ENCODE measurements at places on chromosomes 12 and 14. TPM values are rescaled to one million over a fixed set of nuclear protein-coding genes. Genes with fewer than 3 reads are reported as not detected.
A peak's percentile ranks its signal among the peaks of the same experiment; 100 is the strongest.

DNA sequence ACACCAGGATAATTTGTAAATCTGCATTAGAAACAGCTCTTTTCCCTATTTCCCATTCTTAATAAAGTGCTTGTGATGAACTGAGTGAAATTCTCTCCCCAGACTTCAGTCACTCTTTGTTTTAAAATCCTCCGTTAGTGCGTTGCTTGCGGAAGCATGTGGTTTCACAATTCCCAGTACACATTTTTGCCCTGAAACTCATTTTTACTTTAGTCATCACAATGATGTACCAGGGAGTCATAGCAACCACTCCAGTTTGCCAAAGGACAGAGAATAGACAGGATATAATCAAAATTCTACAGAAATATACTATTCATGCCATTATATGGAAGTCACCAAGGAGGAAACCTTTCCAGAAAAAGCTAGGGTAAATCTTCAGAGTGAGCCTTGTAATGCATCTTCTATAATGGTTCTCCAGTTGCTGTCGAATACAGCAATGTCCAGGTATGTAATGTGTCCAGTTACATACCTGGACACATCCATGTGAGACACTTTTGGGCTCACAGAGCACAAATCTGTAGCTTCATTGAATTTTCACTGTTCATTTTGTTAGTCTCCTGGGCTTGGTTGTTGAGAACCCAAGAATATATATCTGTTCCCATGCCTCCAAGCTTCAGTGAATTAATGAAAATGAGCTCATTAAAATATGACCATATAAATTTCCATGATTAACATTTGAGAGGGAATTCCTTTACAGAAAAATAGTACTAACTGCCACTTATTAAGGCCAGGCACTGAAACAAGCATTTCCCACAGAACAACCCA is 57.8 kb downstream of the GPR135 start:
- no peak for DNase-seq

Gene SPX
- total RNA-seq: 12.4 TPM

- no peak for DNase-seq
These were observed 23.5 kb downstream of the ASB2 start for GRCh38 chr14:93952829-93953228.

Gene INHBE
- total RNA-seq: not detected

GRCh38 chr12:100671396-100672074 is 98.1 kb downstream of the GAS2L3 start:
- no peak for DNase-seq

- DNase-seq: no peak
These were observed 234.9 kb downstream of the SUDS3 start for GRCh38 chr12:118611295-118611694.

GRCh38 chr14:103767336-103767894 is 51.8 kb downstream of the ZFYVE21 start:
- DNase-seq: no peak

- no peak for DNase-seq
These were observed 35.3 kb downstream of the MIPOL1 start for GRCh38 chr14:37232907-37233481.

Gene SAMD15
- 0.08 TPM for total RNA-seq

DNA sequence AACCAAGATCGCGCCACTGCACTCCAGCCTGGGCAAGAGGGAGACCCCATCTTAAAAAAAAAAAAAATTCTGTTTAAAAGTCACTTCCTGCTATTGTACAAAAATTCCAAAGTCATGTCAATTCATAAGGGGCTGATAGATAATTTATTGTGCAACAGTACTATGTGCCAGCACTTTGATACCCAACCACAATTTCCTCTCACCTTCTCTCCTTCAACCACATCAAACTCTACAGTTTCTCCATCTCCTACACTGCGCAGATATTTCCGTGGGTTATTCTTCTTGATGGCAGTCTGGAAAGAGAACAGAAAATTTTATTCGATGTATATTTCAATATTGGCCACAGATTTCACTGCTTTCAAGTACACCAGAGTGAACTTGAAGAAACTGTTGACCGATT is 7.6 kb downstream of the YBX3 start:
- DNase-seq: no peak

DNA sequence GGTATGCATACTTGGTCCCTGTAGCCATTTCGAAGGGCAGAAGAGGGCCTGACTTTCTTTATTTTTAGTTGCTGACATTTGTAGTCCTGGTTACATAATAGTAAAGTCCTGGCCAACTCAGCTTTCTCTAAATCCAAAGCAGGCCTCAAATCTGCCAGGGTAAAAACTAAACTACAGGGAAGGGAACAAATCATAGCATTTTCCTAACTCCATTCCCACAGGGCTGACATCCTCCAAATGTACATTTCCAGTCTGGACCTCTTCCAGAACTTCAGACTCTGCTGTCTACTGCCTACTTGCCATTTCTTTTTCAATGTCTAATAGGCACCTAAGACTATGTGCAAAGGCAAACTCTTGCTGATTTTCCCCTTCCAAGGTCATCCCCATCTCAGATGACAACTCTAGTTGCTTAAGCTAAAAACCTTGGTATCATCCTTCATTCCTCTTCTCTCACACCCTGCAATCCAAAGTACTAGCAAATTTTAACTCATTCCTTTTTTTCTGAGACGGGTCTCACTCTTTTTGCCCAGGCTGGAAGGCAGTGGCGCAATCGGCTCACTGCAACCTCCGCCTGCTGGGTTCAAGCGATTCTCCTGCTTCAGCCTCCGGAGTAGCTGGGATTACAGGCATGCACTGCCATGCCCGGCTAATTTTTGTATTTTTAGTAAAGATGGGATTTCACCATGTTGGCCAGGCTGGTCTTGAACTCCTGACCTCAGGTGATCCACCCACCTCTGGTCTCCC is 2.0 kb downstream of the DDIT3 start:
- DNase-seq: no peak

GRCh38 chr12:113055594-113056380 is 743 bp upstream of the DTX1 start:
- no peak for DNase-seq

Gene FGF23
- total RNA-seq: not detected

DNA sequence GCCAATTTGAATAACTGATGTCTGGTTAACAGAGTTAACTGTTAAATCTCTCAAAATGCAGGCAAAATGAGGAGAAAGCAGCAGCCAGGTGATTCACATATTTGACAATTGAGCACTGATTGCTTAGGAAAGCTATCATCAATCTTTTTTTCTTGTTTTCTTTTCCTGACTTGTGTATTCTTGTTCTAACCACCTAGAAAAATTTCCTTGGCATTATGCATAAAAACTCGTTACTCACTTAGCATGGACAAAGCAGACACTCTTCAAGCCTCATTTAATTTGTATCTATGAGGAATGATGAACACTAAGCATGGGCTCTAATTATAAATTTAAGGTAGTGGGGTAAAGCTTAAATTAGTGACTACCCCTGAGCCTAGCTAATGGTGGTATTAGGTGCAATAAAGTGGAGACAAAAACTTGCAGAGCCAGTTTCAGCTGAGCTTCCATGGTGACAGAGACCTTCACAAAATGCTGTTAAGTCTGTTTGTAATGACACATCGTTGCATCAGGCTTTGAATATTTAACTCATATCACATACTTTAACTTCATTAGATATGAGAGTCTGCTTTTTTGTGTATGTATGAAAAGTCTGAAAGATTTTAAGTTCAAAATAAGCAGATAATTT is 52.0 kb downstream of the RASSF9 start:
- no peak for DNase-seq

DNA sequence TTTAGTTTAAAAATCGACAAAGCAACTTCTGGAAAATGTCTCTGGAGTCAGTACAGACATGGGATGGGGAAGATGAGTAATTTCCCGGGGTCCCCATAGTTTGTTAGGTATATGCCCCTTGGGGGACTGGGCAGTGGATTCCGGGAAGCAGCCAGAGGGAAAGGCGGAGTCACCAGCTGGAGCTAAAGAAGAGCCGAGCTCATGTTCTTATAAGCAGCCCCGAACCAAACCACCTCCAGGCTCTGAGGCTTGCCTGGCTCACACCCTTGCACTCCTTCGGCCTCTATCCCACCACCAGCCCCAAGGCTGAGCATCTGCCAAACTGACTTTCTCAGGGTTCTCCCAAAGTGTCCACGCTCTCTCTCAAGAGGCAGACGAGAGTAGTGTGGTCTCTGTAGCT is 117.8 kb downstream of the PAH start:
- no peak for DNase-seq

Gene SLC41A2
- total RNA-seq: 3.9 TPM

Gene ACSS3
- total RNA-seq: 20.4 TPM

DNA sequence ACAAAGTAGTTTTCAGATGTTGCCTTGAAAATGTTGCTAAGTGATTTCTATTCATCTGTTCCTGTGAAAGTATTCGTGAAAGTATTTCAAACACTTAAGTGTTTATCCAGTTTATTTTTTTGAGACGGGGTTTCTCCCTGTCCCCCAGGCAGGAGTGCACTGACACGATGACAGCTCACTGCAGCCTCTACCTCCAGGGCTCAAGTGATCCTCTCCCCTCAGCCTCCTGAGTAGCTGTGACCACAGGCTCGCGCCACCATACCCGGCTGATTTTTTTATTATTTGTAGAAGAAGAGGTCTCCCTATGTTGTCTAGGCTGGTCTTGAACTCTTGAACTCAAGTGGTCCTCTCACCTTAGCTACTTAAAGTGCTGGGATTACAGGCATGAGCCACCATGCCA is 1.7 kb downstream of the ZDHHC17 start:
- DNase-seq: no peak

DNA sequence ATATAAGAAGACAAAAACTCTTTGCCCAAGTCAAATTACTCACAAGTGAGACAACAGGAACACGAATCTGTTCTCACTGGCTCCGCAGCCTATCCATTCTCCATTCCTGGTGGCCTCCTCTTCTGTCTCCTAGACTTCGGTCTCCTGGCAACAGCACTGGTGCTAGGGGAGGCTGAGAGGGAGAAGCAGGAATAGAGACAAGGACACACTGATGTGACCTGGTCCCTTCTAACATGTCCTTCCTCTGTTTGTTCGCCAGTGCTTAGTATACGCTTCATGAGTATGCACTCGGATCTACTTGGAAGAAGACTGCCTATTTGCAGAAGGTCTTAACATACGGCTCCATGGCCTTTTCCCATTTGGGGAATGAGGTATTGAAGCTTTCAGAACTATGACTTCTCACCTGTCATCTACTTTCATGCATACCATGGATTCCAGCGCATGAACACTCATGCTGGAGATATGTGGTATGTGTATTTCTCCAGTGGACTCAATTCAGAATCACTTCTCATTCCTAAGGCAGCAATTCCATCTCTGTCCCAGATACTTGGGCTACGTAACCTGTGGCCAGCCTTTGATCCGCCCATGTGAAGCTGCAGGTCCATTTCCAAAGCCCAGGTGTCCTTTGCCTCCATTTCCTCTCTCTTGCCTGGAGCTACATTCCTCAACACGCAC is 33.9 kb downstream of the BHLHE41 start:
- no peak for DNase-seq

GRCh38 chr14:65959563-65960024 is 526.6 kb upstream of the CCDC196 start:
- no peak for DNase-seq

DNA sequence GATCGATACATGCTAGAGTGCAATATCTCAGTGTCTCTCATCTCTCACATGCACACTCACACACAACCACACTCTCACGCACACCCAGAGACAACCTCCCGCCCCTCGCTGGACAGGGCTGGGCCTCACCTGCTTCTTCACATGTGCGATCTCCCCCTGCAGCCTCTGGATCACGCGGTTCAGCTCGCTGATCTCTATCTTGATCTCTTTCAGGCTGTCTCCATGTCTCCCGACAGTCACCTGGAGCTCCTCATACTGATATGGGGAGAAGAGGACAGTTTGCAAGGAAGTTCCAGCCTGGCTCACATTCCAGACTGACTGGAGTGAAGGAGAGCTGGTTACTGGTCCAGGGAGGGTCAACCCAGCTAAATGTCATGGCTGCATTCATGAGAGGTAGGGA is 4.4 kb downstream of the KRT2 start:
- no peak for DNase-seq

GRCh38 chr14:55038708-55039107 is 11.7 kb downstream of the SOCS4 start:
- DNase-seq: no peak

- DNase-seq: no peak
These were observed 838.3 kb upstream of the ATXN7L3B start for GRCh38 chr12:73699318-73699717.

GRCh38 chr12:12718381-12718759 is 1.2 kb downstream of the CDKN1B start:
- no peak for DNase-seq

Gene ENDOU
- not detected for total RNA-seq

DNA sequence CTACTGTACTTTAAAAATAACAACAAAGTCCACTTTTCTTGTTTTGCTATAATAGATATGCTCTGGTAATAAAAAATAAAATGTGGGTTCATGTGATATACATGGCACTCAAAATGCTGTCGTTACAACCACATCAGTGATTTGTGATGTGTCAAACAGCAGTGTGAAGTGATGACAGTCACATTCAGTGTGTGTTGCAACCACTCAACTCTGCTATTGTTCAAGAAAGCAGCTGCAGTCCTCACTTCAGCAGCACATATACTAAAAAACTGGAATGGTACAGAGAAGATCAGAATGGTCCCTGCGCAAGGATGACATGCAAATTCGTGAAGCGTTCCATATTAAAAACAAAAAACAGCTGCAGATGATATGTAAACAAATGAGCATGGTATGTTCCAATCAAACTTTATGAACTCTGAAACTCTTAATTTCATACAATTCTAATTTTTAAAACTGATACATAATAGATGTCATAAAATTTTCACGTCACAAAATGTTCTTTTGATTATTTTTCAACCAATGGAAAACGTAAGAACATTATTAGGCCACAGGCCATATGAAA is 6.7 kb downstream of the TRMT5 start:
- DNase-seq: no peak

GRCh38 chr12:84692071-84692470 is 220.5 kb downstream of the SLC6A15 start:
- no peak for DNase-seq

- peak; percentile 83 for DNase-seq
These were observed 2.5 kb downstream of the C12orf57 start for GRCh38 chr12:6946033-6946919.

Gene SYNE3
- total RNA-seq: 16.5 TPM

Gene ARID4A
- total RNA-seq: 14.7 TPM

Gene CCDC175
- not detected for total RNA-seq

GRCh38 chr14:104771374-104771773 is 18.4 kb downstream of the SIVA1 start:
- no peak for DNase-seq

DNA sequence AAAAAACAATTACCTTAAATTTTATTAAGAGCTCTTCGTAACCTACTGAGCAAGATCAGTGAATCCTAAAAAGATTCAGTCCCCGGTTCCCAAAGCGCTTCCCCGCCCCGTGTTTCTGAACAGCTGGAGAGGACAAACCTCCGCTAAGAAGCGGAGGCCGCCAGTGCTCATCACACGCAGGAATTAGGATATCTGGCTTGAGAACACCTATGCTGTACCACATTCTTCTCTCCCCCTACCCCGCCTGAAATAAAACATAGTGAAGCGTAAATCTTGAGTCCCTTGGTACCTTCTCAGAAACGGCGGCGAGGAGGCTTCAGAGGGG is 774 bp upstream of the WDR20 start:
- no peak for DNase-seq

GRCh38 chr12:47554046-47554653 is 151.7 kb downstream of the RPAP3 start:
- no peak for DNase-seq

Gene SLC7A7
- 5.8 TPM for total RNA-seq
